Stimulated activated naive CD8-positive, alpha-beta T cell treated with anti-CD3 and anti-CD28 coated beads, Interleukin-15, amount 100 ng/mL, for 72 hours (primary cell): ENCODE measurements at places on chromosomes 1 and 21.

DNA sequence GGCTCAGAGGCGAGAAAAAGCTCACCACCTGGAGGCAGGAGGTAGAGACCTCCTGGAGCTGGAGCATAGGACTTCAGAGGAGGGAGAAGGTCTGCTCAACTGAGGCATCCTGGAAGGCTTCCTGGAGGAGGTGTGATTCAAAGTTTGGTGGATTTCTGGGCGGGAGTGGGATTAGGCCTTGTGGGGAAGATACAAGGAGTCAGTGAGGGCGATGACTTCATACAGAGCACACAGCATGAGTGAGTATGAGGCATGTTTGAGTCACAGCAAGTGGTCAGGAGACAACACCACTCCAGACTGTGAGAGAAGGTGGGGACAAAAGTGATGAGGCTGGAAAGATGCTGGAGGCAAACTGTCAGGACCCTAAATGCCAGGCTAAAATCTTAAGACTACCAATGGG, 77.6 kb downstream of the MATN1 start:
- DNase-seq: no peak

DNA sequence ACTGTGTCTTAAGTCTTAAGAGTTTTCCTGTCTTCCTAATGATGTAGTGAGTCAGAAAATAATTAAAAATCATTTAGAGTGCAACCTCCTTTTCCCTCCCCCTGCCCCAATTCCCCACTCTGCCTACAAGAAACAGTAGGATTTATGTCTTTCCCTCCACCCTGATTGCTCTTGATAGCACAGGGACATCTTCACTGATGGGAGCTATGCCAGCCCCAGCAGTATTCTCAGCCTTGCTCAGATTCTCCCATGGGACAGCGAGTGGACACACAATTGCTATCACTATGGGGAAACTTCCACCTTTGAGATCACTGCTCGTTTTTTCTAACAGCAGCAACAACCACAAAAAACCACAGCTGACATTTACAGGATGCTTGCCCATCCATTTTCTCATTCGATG, 216.6 kb upstream of the PLXNA2 start:
- DNase-seq: no peak

- no peak for DNase-seq
Measured at GRCh38 chr21:45020629-45021427, 53.6 kb upstream of the ADARB1 start.

DNA sequence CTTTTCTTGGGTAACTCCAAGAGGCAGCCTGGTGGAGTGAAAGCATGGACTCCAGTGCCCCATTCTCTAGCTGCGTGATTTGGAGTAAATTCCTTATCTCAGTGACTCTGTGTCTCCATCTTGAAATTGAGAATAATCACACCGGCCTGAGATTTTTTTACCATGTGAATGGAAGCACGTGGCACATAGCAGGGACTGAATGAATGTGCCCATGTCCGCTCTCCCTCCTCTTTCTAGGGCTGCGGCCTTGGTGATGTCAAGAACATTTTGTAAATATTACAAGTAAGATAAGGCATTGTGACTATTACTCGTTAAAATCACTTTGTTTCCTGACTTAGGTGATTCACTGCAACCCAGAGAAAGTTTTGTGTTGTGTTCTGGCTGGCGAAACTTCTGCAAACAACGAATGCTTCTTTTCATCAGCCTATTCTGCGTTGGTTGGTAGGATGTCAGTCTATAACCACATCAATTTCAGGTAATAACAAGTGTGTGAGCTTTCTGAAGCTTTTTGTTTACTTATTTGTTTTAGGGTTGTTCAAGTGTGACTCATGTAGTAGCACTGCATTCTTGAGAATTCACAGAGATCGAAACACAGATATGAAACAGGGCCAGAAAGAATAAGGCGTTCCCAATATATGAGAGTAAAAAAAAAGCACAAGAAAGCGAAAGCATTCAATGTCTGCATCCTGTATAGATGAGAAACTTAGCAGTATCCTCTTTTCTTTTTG, 135.7 kb upstream of the SLC45A1 start:
- no peak for DNase-seq

GRCh38 chr1:24502065-24502708, 449 bp upstream of the RCAN3 start:
- DNase-seq: peak; percentile 78

DNA sequence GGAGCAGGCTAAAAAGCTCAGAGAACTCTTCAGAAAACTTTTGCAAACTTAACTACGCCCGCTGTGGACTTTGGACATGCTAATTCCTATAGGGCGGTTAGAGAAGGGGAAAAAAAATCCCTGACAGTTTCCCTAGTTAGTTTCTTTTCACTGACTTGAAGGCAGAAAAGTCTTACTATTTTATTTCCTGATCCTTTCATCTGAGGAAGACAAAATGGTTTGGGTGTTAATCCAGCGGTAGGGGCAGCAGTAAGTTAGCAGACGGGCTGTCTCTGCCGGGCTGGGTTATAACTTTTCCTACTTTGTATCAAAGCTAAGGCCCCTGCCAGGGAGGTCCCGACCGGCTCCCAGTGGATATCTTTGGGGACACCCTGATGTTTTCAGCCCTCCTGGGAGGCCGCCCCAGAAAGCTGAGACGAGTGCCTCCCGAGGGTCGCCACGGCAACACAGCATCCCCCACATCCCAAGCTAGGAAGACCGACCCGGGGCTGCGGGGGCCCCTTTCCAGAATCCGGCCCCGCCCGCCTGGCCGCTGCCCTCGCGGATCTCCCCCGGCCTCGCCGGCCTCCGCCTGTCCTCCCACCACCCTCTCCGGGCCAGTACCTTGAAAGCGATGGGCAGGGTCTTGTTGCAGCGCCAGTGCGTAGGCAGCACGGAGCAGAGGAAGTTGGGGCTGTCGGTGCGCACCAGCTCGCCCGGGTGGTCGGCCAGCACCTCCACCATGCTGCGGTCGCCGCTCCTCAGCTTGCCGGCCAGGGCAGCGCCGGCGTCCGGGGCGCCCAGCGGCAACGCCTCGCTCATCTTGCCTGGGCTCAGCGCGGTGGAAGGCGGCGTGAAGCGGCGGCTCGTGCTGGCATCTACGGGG, 162.6 kb downstream of the RUNX1 start:
- peak; percentile 41 for DNase-seq

DNA sequence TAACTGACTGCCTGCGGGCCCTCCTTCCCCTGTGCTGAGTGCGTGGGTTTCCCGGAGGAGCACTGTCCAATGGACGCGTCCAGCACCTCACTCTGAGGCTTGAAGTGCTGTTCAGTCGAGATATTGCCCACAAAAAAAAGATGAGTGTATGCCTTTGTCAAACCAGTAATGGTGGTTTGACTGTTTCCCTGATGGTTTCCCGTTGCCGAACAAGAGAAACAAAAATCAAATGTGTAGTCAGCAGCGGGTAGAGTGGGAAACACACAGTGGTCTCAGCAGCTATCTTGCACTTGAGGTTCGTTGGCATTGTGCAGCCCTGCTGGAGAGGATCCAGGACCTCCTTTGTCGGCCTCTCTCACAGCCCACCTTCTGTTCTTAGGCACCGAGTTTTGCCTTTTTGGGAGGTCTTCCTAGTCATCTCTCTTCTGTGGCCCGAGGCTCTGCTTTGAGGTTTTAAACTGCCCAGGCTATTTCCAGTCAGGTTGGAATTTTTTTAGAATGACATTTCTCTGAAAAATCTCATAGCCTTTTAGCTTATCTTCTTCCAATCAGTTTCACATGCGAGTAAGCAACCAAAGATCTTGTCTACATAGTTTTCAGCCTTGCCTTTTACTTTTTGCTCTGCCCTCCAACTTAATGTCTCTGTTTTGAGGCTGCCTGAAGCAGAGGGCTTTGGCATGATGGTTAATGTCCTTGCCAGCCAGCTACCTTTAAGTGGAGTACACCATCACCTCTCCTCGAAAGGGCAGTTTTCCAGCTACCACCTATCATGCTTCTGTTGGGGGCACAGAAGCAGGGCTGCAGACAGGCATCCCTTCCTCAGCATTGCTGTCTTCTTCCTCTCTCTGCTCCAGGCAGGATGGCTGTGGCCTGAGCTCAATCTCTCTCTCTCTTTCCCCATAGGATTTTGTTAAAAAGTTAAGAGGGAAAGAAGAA, 132.3 kb downstream of the URB2 start:
- no peak for DNase-seq

- no peak for DNase-seq
Measured at GRCh38 chr1:27752360-27752759, 20.7 kb upstream of the STX12 start.

DNA sequence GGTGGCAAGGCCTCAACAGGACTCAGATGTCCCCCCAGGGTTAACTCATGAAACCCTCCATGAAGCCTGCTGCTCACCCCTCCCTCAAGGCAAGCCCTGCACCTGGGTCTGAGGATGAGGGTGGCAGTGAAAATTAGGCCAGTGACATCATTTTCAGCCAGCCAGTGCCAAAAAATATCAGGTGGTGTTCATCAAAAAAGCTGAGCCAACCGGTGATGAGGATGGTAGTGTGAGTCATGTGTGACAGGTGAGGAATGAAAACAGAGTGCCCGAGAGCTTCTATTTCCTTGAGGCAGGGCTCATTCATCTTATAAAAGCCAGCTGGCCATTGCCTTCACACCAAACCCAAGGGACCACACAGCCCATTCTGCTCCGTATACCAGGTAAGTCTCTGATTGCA, at the start of gene SPRR1A:
Gene SPRR1A, plus strand, starts transcription at position 339 of the 400 bp plus-strand sequence. CDS start 1,150 bp downstream, outside the sequence.
- DNase-seq: no peak

DNA sequence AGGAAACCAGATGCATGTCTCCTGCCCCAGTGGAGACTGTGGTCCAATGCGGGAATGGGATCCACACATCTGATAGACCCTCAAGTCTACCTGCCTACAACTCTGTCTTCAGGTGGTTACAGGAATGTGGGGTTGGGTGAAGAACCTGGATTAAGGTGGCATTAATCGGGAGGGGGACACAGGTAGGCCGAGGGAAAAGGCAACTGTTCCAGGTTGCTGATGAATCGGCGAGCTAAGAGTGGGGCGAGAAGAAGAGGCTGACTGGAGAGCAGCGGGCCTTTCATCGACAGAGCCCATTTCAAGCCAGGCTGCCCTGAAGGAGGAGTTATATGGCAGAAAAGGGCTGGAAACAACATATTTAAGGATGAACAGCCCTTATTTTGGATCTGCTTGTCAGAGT, 836 bp downstream of the CD2 start:
- no peak for DNase-seq

DNA sequence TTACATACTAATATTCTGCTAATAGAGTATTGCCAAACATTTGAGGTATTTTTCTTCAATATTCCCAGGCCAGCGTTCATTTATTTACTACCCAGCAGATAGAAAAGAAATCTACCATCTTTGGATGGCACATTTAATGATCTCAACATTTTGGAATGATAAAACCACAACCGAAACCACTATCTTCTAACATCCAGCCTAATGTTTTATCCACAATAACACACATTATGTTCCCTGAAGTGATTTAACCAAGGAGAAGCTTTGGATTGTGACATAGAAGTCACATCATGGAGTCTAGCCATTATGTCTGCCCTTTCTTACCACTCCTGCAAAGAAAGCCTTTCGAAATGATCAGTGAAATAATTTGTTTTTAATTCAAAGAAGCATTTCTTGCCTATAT, 497.1 kb upstream of the PLXNA2 start:
- DNase-seq: no peak

GRCh38 chr1:64082459-64082858, 121.0 kb upstream of the UBE2U start:
- DNase-seq: no peak

- no peak for DNase-seq
Measured at GRCh38 chr1:206944703-206945102, 1.6 kb downstream of the PIGR start.

DNA sequence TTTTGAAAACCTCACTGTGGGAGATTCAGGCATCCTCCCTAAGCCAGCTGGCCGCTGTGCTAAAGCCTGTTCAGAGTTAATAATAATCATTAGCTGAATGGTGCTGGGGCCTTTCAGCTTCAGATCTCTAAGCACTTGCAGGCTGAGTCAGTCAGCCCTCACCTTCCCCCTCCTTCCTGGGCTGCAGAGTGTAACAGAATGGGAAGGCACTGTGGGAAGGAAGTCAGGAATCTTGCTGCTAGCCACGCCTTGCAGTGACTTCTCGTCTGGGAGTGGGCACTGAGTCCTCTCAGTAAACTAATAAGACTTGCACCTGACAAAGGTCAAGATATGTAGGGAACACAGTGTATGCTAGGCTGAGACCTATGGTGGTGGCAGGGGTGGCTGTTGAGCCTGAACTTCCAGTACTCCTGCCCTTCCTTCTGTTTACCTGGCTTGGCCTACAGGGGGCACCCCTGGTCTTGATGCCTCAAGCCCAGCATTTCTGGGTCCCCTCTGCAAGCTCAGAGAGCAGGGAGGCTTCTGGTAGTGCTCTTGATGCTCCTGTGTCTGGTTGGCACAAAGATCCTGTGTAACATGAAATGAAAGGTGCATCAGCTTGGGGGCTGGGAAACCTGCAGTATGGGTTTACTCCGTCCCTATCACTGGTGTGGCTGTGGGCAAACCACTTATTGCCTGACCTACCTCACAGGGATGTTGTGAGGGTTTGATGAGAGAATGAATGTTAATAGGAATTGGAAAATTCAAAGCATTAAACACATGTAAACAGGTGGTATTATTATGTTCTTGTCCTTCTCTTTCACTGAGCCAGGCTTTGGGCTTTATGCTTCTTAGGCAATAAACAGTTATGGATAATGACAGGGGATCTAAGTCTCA, 6.0 kb downstream of the CYB561D1 start:
- peak; percentile 51 for DNase-seq

DNA sequence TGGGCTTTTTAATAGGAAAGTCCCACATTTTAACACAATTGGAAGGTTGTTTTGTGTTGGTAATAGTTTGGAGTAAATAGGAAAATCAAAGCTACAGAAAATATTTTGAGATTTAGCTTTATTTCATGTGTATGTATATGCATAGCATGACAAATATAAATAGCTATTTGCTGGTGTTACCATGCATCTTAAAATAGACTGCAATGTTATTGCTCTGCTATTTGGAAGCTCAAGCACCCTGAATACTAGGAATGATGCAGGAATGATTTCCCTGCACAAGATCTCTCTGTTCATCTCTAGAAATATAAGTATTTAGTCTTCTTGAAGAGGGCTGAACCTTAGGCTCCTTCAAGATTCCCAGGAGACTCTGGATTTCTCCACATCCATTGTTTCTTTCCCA, 268.3 kb upstream of the POGK start:
- DNase-seq: no peak

DNA sequence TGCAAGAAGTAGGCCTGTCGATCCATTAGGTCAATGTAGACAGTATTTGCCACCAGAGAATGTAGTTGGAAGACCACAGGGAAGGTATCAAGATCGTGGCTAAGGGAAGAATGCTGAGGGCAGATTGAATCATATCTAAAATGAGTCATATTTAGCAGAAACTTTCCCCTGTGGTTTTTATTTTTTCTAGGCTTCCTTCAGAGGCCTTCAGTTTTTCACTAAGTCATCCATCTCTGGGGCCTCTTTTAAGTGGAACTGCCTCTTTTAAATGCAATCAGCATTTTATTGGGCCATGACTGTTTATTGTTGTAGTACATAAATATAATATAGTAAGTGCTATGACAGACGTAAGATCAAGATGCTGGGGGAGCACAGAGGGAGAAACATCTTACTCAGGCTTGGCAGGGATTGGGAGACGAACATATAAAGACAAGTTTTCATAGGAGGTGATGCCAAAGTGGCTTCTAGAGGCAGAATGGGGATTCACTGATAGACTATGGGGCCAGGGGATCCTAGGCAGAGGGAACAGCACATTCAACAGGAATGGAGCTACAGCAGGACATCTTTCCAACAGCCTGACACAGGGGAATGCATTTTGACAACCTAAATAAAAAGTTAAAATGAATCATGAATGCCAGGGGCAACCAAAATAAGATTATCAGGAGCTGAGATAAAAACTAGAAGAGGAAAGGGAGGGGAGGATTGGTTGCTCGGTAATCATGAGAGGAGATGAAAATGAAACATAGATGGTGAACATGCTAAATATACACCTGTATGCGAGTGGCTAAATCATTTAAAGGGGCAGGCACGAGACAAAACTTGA, 20.1 kb downstream of the UBE2U start:
- DNase-seq: no peak

- DNase-seq: no peak
Measured at GRCh38 chr1:4086085-4086850, 186.2 kb upstream of the C1orf174 start.
